Activated CD4-positive, alpha-beta T cell treated with anti-CD3 and anti-CD28 coated beads for 36 hours (primary cell): ENCODE measurements at places on chromosomes 4 and X. TPM values are rescaled to one million over a fixed set of nuclear protein-coding genes. Genes with fewer than 3 reads are reported as not detected.

DNA sequence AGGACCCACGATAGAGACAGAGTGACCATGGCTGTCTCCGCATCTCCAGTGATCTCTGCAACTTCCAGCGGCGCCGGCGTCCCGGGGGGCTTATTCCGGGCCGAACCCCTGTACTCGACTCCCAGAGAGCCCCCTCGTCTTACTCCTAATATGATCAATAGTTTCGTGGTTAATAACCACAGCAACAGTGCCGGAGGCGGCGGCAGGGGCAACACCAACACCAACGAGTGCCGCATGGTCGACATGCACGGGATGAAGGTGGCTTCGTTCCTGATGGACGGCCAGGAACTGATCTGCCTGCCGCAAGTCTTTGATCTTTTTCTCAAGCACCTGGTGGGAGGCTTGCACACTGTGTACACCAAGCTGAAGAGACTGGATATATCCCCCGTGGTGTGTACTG, 343 bp downstream of the DACH2 start:
- no peak for DNase-seq

DNA sequence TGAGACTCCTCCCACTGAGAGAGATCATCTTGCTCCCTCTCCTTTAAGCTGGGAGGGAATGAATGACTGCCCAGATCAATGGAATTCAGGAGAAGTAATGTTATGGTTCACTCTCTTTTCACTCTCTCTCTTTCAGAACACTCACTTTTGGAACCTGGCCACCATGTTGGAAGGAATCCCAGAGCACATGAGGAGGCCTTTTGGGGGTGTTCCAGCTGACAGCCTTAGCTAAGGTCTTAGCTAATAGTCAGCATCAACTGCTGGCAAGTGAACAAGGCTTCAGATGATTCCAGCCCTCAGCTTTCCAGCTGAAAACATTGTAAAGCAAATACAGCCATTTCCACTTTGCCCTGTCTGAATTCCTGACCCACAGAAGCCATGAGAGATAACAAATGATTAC, 124.0 kb upstream of the CLNK start:
- no peak for DNase-seq

- DNase-seq: no peak
Measured at GRCh38 chr4:147780137-147780777, 48.4 kb downstream of the ARHGAP10 start.

GRCh38 chr4:87734084-87734483, 65.3 kb upstream of the IBSP start:
- DNase-seq: no peak

The HMGB3 gene
- total RNA-seq: 26.5 TPM

- no peak for DNase-seq
Measured at GRCh38 chrX:31435592-31435991, 363.8 kb upstream of the FTHL17 start.

- DNase-seq: no peak
Measured at GRCh38 chrX:10902001-10902400, 209.1 kb upstream of the HCCS start.

- no peak for DNase-seq
Measured at GRCh38 chr4:8847331-8847730, 24.3 kb downstream of the HMX1 start.

GRCh38 chrX:77788050-77788449, 2.0 kb upstream of the ATRX start:
- peak; percentile 16 for DNase-seq

The SRPX2 gene
- not detected for total RNA-seq

DNA sequence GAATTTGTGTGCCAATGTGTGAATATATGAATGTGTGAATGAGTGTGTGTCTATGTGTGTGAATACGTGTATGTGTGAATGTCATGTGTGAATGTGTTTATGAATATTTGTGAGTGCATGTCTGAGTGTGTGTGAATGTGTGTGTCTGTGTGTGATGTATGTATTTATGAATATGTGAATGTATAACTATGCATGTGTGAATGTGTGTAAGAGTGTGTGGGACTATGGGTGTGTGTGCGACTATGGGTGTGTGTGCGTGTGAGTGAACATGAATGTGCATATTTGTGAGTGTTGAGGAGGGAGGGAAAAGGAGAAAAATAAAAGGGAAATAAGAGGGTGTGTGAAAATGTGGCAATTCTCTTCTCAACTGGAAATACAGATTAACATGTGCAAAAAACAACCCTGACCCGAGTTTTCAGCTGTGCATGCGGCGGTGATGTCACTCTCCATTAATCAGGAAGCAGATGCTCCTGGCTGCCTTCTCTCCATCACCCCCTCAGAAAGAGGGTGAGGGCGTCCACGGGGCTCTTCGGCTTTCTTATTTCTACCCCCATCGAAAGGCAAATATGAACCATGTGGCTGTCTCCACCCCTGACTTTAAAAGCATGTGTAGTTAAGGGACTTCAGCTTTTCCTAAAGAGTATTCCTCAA, 219.8 kb downstream of the MAML3 start:
- no peak for DNase-seq

The CYBB gene
- total RNA-seq: not detected

The STIM2 gene
- total RNA-seq: 36.4 TPM

DNA sequence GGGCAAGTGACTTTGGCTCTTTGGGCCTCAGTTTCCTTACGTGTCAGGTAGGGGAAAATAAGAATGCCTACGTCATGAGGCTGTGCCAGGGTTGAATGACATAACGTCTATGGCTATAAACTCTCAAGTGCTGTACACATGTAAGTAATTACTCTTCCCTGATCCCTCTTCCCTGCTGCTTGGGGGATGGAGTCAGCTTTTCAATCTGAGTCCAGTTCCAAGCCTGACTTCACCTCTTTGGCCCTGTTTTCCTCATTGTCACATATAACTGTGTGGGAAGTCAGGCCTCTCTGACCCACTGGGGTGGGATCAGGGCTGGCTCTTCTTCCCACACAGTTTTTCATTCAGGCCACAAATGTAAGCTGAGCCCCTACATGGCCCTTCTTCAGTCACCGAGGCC, 11.4 kb upstream of the CITED1 start:
- no peak for DNase-seq

DNA sequence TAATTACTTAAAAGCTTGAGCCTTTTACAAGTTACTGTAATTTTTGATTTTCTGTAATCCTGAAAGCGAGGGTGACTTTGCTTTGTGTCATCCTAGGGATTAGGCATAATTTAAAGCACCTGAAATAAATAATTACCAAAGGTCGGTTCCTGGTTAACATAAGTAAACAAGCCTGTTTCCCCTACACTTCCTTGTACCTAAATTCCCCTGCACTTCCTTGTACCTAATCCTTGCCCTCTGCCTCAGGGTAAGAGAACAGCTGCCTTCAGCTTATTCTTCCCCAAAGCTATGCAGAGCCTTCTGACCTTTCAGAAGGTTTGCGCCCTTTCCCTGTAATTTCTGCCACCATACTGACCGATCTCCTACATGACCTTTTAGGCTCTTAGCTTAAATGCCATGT, 166.1 kb upstream of the PDE5A start:
- no peak for DNase-seq
